ENCODE measurements at places on chromosomes 7 and 10.
A peak's percentile ranks its signal among the peaks of the same experiment; 100 is the strongest.

GRCh38 chr10:91545838-91546237 lies 87.0 kb downstream of the PPP1R3C start:
- DNase-seq = no peak

DNA sequence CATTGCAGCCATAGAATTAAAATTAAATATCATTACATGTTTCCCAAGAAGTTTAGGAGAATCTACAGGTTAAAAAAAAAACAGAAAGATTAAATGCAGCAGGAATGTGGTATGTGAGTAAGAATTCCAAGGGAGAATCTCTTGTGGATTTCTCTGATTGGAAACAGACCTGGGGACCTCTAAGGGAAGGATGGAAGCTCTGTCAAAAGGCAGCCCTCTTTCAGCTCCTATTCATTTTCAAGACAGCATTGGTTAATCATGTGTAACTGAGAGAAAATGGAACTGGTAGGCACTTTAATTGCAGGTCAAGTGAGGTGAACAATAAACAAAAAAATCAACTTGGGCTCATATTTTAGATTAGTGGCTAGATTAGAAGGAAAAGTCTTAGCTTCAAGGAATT lies 81.4 kb upstream of the MTPN start:
- no peak for DNase-seq

- peak; percentile 18 for DNase-seq
Measured at GRCh38 chr10:14153570-14154055, 177.1 kb downstream of the FRMD4A start.

DNA sequence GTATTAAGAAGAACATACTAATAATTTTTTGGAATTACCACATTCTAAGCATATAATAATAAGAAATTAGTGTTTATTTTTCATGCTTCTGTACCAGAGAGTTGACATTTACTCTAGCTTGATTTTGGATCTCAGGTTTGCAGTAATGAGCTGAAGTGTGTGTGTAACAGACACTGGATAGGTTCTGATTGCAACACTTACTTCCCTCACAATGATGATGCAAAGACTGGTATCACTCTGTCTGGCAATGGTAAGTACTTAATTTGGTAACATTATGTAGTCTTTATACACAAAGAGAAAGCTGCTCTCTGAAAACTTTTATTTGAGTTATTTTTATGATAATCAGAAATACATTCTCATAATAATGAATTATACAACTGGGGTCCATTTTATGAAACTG lies 54.1 kb downstream of the SRI start:
- DNase-seq = no peak

DNA sequence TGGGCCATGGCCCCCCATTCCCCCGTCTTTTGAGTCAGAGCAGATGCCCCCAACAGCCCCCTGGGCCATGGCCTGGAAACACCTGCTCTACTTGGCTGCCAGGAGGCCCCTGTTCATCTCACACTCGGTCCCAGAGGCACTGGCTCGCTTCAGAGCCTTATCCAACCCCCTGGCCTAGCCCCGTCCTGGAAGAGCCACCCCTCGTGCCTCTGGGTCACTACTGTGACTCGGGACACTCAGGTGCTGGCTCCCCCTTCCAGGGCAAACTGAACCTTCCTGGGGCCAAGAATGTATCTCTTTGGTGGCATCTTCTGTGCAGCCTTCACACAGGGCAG lies 7.0 kb downstream of the POLR2J start:
- no peak for DNase-seq

- no peak for DNase-seq
Measured at GRCh38 chr7:28903730-28904577, 54.2 kb downstream of the TRIL start.

DNA sequence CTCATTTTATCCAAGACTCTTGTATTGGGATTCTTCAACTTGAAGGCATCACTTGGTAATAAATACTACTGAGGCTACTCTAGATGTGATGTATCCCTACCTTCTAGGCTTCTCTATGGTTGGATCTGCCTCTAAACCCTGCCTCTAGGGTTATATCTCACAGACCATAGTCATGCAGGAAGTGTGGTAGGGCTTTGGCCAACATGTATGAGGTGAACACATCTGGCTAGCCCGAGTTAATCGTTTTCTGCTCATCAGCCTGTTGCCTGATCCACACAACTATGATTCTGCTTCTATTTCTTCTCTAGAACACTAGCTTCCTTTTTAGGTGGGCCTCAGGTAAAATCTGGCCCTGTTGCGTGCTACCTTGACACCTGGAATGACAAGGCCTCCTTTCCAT lies 78.7 kb upstream of the NME8 start:
- no peak for DNase-seq

GRCh38 chr10:100802196-100802595 lies 56.8 kb downstream of the PAX2 start:
- DNase-seq = no peak

DNA sequence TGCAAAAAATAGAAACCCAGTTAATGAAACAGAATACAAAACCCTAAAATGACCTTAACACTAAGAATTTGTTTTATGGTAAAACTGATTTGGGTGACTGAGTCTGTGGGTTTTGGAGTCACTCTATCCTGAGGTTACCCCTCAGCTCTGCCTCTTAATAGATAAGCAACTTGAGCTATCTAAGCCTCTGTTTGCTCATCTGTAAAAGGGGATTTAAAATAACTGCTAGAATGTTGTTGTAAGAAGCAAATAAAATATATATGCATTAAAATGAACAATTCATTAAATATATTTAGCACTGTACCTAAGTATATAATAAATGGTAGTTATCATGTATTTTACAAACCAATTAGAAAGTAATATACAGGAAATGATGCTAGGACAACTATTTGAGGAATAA lies 115.4 kb downstream of the CABCOCO1 start:
- no peak for DNase-seq

DNA sequence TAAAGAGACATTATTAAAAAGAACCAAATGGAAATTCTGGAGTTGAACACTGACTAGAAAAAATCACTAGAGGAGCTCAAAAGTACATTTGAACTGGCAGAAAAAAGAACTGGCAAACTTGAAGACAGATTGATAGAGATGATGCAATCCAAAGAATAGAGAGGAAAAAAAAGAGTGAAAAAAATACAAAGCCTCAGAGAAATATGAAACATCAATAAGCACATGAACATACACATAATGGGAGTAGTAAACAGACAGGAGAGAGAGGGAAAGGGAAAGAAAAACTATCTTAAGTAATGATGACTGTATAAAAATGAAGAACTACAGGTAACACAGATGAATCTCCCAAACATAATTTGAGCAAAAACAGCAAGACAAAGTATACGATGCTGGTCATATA lies 61.1 kb downstream of the CNOT4 start:
- DNase-seq = no peak

- DNase-seq = no peak
Measured at GRCh38 chr10:129815898-129816655, 148.0 kb downstream of the EBF3 start.

- DNase-seq = no peak
Measured at GRCh38 chr10:100735337-100736143, 9.8 kb upstream of the PAX2 start.
